Effector memory CD8-positive, alpha-beta T cell (primary cell): ENCODE measurements at places on chromosomes 12 and 14.

- peaks cover 81% of the 10 kb centered on the region for H3K4me1 ChIP-seq
- H3K27ac ChIP-seq = peak overlapping the region; percentile 98
- peaks cover 43% of the 10 kb centered on the region for H3K36me3 ChIP-seq
- peak overlapping the region; percentile 86 for H3K4me3 ChIP-seq
- peak; percentile 23 for DNase-seq
These were observed 59.1 kb downstream of the RASSF3 start for GRCh38 chr12:64669270-64669842.

GRCh38 chr12:123075646-123076171, 75.2 kb downstream of the PITPNM2 start:
- H3K4me3 ChIP-seq = peak overlapping the region; percentile 85
- peaks cover 50% of the 10 kb centered on the region for H3K4me1 ChIP-seq
- peak; percentile 71 for DNase-seq
- peaks cover 6% of the 10 kb centered on the region for H3K36me3 ChIP-seq
- no peaks in the 10 kb centered on the region for H3K27me3 ChIP-seq
- peak overlapping the region; percentile 94 for H3K27ac ChIP-seq

- DNase-seq = no peak
- H3K36me3 ChIP-seq = no peaks in the 10 kb centered on the region
- H3K4me3 ChIP-seq = no peak overlapping the region
- H3K27me3 ChIP-seq = no peaks in the 10 kb centered on the region
- H3K4me1 ChIP-seq = no peaks in the 10 kb centered on the region
These were observed 37.7 kb upstream of the DUSP6 start for GRCh38 chr12:89389755-89390661.

DNA sequence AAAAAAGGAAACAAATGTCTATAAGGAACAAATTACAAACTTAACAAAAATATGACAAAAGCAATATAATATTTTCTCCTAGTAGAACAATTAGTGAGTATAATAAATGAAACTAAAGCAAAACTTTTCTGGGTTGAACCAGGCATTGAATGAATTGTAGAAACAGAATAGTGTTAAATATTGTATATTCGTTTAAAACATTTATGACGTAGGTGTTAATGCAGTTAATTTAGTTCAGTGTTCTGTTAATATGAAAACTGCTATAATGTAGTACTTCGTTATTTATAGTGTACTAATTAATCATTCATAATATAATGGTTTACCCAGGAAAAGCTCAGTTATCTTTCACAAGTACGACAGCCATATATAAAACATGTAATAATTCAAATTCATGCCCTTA, 23.7 kb downstream of the NKX2-1 start:
- no peak overlapping the region for H3K4me3 ChIP-seq
- no peaks in the 10 kb centered on the region for H3K4me1 ChIP-seq
- no peak overlapping the region for H3K27ac ChIP-seq
- DNase-seq = no peak

DNA sequence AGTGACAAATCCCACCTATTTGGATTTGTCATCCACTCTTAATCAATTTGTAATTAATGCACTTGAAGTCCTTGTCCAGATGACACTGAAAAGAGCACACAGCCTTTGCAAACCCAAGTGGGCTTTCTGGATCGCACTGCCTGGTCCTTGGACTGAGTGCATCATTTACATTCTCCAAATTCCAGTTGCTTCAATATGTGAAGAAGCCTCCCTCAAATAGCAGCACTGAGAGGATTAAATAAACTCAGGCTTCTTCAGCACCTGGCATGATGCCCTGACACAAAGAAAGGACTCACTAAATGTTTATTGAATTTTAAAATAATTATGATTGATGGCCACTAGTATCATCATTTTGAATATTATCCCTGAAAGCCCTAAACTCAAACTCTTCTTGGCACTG, 496.5 kb downstream of the VRK1 start:
- no peak overlapping the region for H3K27ac ChIP-seq
- H3K4me1 ChIP-seq = peaks cover 19% of the 10 kb centered on the region
- DNase-seq = no peak
- H3K36me3 ChIP-seq = no peaks in the 10 kb centered on the region
- peaks cover 15% of the 10 kb centered on the region for H3K27me3 ChIP-seq

DNA sequence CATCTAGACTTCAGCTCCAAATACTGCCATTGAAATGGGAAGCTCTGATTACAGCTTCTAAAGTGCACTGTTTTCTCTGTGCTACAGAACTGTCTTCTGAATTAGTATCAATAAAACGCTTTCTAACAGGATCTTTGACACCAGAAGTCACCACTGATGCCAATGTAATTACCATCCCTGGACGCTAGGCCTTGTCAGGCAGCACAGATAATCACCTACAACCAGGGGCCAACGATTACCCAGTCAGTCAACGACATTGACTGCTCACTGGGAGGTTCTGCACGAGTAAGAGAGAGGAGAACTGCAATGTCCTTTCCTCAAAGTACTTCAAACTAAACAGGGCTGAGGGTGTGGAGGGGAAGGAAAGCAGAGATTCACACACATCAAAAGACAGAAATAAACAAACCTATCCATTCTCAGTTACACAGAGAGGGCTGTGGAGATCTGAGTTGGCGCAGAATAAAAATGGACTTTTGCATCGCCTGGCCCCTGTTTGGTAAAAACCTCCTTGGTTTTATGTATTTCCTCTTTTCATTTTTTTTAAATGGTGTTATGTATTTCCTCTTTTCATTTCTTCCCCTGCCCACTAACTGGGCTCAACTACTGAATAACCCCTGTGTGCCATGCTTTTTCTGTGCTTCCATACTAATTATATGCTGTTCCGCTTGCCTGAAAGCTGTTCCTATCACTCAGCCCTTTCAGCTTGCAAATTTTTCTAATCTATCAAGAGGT, 492.2 kb downstream of the APAF1 start:
- H3K27ac ChIP-seq = no peak overlapping the region
- DNase-seq = no peak
- H3K27me3 ChIP-seq = no peaks in the 10 kb centered on the region
- no peaks in the 10 kb centered on the region for H3K4me1 ChIP-seq

DNA sequence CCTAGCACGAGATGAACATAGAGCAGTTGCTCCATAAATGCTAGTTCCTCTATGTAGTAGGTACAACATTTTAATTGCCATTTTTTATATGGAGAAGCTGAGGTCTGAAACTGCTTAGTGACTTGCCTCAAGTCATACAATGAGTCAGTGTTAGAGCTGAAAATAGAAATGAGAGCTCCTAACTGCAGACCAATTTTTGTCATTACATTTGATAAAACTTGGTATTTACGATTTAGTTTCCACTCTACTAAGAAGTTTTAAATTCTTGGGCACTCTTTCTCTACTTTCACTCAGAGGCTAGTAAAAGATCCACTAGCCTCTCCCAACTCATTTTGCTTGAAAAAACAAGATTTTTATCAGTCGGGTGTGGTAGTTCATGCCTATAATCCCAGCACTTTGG, 8.1 kb upstream of the TMED10 start:
- H3K36me3 ChIP-seq = no peaks in the 10 kb centered on the region
- no peak for DNase-seq
- no peaks in the 10 kb centered on the region for H3K4me1 ChIP-seq
- H3K27ac ChIP-seq = no peak overlapping the region
- peaks cover 11% of the 10 kb centered on the region for H3K27me3 ChIP-seq
- no peak overlapping the region for H3K4me3 ChIP-seq

DNA sequence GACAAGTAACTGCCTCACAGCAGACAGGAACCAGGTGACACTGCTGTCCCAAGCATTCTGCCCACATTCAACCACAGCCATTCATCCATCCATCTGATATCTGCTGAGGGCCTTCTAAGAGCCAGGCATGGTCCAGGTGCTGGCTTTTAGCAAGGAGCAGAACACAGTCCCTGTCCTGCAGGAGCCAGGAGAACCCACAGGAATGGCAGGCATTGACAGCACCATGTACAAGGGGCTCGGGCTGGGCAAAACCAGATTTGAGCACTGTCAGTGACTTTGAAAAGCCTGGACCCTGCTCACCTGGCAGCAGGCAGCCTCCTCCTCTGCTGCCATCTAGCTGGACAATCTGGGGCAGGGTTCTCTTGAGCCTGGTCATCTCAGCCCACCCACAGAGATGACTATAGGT, 137.0 kb downstream of the ZFP36L1 start:
- H3K27ac ChIP-seq = no peak overlapping the region
- H3K36me3 ChIP-seq = peaks cover 3% of the 10 kb centered on the region
- H3K4me3 ChIP-seq = no peak overlapping the region
- H3K4me1 ChIP-seq = peaks cover 8% of the 10 kb centered on the region

GRCh38 chr12:132030367-132031038, 80.8 kb downstream of the EP400 start:
- H3K27me3 ChIP-seq = no peaks in the 10 kb centered on the region
- DNase-seq = no peak
- H3K4me1 ChIP-seq = peaks cover 5% of the 10 kb centered on the region
- H3K36me3 ChIP-seq = peaks cover 81% of the 10 kb centered on the region
- H3K27ac ChIP-seq = no peak overlapping the region

GRCh38 chr12:118851891-118852290, 129.4 kb upstream of the SRRM4 start:
- no peak overlapping the region for H3K4me3 ChIP-seq
- H3K36me3 ChIP-seq = no peaks in the 10 kb centered on the region
- H3K27ac ChIP-seq = no peak overlapping the region
- no peak for DNase-seq

DNA sequence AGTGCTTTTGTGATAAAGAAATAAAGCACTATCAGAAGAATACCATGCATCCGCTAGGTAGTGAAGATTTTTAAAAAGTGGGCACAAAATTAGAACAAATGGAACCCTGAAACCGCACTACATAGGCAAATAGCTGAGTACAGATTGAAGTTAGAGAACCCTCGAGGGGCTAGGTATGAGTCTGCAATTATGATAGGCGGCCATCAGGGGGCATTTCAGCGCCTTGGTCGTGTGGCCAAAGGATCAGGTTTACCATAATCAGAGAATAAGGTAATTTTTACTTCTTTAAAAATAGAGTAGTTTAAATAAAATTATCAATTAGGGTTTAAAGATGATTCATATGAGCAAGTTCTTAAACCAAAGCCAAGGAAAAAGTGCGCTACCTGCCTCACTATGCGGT, 129.8 kb downstream of the TMX1 start:
- H3K27ac ChIP-seq = no peak overlapping the region
- no peaks in the 10 kb centered on the region for H3K36me3 ChIP-seq
- no peaks in the 10 kb centered on the region for H3K4me1 ChIP-seq
- no peak overlapping the region for H3K4me3 ChIP-seq
- DNase-seq = no peak
- H3K27me3 ChIP-seq = peaks cover 12% of the 10 kb centered on the region

DNA sequence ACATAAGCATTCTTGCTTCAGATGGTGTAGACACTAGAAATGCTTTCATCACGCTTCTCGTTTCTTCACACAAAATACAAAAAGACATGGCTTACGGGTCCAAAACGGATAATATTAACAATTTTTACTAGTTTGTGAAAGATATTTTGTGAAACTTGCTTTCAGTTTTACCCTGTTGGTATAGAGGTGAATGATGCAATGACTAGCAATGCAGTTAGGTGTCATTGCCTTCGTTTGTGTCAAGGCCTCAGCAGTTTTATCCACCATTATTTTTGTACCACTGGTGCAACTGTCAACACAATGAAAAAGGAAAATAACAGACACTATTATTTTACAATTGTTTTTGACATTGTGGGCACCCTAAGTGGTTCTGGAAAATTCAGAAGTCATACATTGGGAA, 323.0 kb downstream of the FLRT2 start:
- no peak overlapping the region for H3K27ac ChIP-seq
- H3K4me1 ChIP-seq = no peaks in the 10 kb centered on the region
- H3K4me3 ChIP-seq = no peak overlapping the region
- no peak for DNase-seq

GRCh38 chr14:71720978-71721624, 211.1 kb upstream of the RGS6 start:
- H3K4me3 ChIP-seq = no peak overlapping the region
- H3K27me3 ChIP-seq = no peaks in the 10 kb centered on the region
- no peaks in the 10 kb centered on the region for H3K4me1 ChIP-seq

DNA sequence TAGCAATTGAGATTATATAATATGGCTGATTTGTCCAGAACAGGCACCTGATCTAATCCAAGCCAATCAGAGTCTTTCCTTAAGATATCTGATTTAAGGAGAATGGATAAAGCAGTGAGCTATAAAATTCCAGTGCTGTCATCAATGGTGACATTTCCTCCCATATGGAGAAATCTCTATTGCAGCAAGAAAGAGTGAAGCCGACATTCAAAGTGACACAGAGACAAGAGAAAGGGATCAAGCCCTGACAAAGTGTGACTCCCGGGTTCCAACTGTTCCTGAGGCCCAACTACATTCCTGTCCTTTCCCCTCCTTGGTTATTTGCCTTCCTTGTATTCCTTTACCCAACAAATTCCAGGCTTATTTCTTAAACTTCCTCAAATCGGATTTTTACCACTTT, 430.0 kb upstream of the SOX5 start:
- no peak for DNase-seq
- H3K27ac ChIP-seq = no peak overlapping the region
- H3K4me3 ChIP-seq = no peak overlapping the region
- H3K27me3 ChIP-seq = peaks cover 4% of the 10 kb centered on the region

DNA sequence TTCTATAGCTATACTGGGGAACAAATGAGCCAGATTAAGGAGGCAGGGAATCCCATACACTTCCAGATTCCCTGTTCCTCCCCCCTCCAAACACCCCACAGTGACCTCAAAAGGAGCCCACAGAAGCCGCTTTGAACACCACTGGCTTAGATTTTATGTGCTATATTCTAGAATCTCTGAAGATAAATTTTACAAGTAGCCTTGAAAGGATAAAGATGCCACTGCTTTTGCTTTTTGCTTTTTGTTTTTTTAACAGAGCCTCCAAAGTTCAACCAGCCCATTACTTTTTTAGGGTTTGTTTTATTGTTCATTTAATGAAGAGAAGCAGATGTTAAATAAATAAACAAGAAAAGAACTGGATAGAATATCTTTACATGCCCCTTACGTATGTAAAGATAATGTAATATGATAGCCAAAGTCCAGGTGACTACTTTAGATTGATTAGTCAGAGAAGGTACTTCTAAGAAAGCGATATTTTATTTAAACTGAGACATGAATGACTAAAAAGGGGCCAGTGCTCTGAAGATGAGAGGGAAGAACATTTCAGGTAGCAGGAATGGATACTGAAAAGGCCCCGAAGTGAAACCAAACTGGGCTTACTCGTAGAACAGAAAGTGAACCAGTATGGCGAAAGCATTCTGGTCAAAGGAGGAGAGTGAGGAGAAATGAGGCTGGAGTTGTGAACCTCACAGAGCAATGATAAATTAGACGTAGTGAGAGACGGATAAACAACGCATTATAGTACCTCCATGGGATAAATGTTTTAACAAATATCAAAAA, 44.6 kb downstream of the DUSP6 start:
- H3K27ac ChIP-seq = no peak overlapping the region
- H3K27me3 ChIP-seq = no peaks in the 10 kb centered on the region
- H3K4me1 ChIP-seq = no peaks in the 10 kb centered on the region
